GM23338 (cell line): ENCODE measurements at places on chromosomes 7 and 10. TPM values are rescaled to one million over a fixed set of nuclear protein-coding genes. Genes with fewer than 3 reads are reported as not detected.

FGL2 gene
- not detected in 2 replicates for polyA plus RNA-seq

SEMA4G gene
- 5.3 and 6.3 TPM in 2 replicates for polyA plus RNA-seq

SPDYE6 gene
- polyA plus RNA-seq: 0.97 TPM in 1 of 2 replicates, not detected in the other

WEE2 gene
- polyA plus RNA-seq: not detected in 2 replicates

SMO gene
- 13.1 and 13.9 TPM in 2 replicates for polyA plus RNA-seq

MEOX2 gene
- 0.42 and 0.50 TPM in 2 replicates for polyA plus RNA-seq

BTBD16 gene
- not detected in 2 replicates for polyA plus RNA-seq

TMEM184A gene
- polyA plus RNA-seq: 0.03 and 0.18 TPM in 2 replicates

LCOR gene
- polyA plus RNA-seq: 6.5 and 6.9 TPM in 2 replicates

ELAPOR2 gene
- 9.5 and 12.0 TPM in 2 replicates for polyA plus RNA-seq

HACD1 gene
- polyA plus RNA-seq: 66.2 and 70.1 TPM in 2 replicates

SPDYE1 gene
- 1.4 and 1.6 TPM in 2 replicates for polyA plus RNA-seq

CRCP gene
- polyA plus RNA-seq: 24.1 and 36.1 TPM in 2 replicates

CYP2W1 gene
- polyA plus RNA-seq: not detected in 2 replicates

FAM180A gene
- not detected in 2 replicates for polyA plus RNA-seq

BUD31 gene
- 227 and 247 TPM in 2 replicates for polyA plus RNA-seq

COG5 gene
- polyA plus RNA-seq: 11.0 and 15.4 TPM in 2 replicates

MYO1G gene
- polyA plus RNA-seq: 0.11 and 0.31 TPM in 2 replicates

ABCA13 gene
- not detected in 2 replicates for polyA plus RNA-seq

ANKRD1 gene
- polyA plus RNA-seq: 0.10 TPM in 1 of 2 replicates, not detected in the other

NPFFR1 gene
- polyA plus RNA-seq: 0.05 TPM in 1 of 2 replicates, not detected in the other

ICA1 gene
- 75.4 and 83.7 TPM in 2 replicates for polyA plus RNA-seq

NRG3 gene
- polyA plus RNA-seq: 1.9 TPM in 2 replicates
